Tibial nerve (tissue), 4 donors: ENCODE measurements at places on chromosomes 1 and 21.
A peak's percentile ranks its signal among the peaks of the same experiment; 100 is the strongest.

DNA sequence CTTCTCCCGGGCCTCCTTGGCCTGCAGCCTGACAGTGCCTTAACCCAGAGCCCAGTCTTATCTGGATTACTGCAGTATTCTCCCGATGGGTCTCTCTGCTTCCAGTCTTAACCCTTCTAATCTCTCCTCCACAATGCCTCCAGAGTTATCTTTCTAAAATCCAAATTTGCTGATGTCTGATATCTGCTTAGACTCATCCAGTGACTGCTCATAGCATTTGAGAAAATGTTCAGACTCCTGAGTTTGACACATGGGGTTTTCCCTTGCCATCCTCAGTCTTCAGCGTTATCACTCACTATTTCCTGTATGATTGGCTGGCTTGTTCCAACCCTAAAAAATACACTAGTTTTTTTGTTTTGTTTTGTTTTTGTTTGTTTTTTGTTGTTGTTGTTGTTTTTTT, 102.0 kb downstream of the FMN2 start:
- DNase-seq: no peak

- DNase-seq: no peak
These were observed 33.6 kb downstream of the USP25 start for GRCh38 chr21:15763359-15763758.

- no peak for DNase-seq
These were observed 466.5 kb downstream of the MATN1 start for GRCh38 chr1:30256911-30257310.

GRCh38 chr21:42032968-42033367, 22.8 kb upstream of the ZBTB21 start:
- no peak for DNase-seq

- peak; percentile 56 for DNase-seq
These were observed at the start of gene PTGS2 for GRCh38 chr1:186680245-186681061. PTGS2 (minus strand) TSS chr1:186680423; CDS start chr1:186680290, 133 bp downstream.

DNA sequence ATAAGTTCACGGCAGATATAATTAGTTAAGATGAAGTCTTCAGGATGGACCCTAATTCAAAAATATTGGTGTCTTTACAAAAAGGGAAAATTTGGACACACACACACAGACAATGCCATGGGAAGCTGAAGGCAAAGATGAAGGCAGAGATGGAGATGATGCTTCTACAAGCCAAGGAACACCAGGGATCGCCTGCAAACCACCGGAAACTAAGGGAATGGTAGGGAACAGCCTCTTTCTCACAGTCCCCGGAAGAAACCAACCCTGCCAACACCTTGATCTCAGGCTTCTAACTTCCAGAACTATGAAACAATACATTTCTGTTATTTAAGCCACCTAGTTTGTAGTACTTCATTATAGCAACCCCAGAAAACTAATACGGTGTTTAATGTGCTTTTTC, 15.1 kb upstream of the SERTAD4 start:
- DNase-seq: no peak

GRCh38 chr1:30329263-30329753, 394.1 kb downstream of the MATN1 start:
- no peak for DNase-seq

DNA sequence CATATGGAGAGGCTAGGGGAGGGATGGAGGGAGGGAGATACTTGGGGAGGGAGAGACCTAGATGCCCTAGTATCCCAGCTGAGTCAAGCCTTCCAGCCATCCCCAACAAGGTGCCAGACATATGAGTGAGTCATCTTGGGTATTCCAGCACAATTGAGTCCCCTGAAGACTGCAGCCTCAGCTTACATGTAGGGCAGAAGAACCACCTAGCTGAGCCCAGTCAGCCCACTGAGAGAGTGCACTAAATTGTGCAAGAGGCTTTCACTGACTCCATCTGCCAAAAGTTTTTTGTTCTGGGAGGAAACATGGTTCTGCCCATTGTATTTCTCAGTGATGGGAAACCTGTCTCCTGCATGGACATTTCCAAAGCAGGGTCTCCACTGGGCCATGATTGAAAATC, 76.4 kb downstream of the FOXD2 start:
- no peak for DNase-seq

DNA sequence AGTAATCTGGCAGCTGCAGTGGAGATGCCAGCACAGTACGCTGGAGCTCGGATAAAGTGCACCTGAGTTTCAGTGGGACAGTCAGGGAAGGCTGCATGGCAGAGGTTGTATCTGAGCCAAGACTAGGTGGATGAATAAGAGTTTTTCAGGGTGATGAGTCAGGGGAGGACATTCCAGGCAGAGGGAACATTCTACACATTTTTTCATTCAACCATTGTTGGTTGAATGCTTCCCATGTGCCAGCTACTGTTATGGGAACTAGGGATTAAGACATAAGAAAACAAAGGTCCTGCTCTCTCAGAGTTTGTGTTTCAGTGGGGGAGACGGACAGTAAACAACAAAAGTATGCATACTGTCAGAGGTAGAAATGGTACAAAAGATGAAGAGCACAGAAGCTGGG, 5.2 kb downstream of the LEPR start:
- no peak for DNase-seq

GRCh38 chr1:87410776-87411480, 82.2 kb downstream of the LMO4 start:
- no peak for DNase-seq

- peak; percentile 36 for DNase-seq
These were observed 58.2 kb downstream of the WLS start for GRCh38 chr1:68173936-68174737.

GRCh38 chr1:30914587-30914922, 6.0 kb upstream of the SDC3 start:
- DNase-seq: no peak

- no peak for DNase-seq
These were observed 3.5 kb downstream of the PPM1J start for GRCh38 chr1:112711670-112712069.

- DNase-seq: no peak
These were observed 30.9 kb downstream of the WNT3A start for GRCh38 chr1:228037401-228038386.

- no peak for DNase-seq
These were observed 44.8 kb downstream of the GPR161 start for GRCh38 chr1:168091720-168092550.

DNA sequence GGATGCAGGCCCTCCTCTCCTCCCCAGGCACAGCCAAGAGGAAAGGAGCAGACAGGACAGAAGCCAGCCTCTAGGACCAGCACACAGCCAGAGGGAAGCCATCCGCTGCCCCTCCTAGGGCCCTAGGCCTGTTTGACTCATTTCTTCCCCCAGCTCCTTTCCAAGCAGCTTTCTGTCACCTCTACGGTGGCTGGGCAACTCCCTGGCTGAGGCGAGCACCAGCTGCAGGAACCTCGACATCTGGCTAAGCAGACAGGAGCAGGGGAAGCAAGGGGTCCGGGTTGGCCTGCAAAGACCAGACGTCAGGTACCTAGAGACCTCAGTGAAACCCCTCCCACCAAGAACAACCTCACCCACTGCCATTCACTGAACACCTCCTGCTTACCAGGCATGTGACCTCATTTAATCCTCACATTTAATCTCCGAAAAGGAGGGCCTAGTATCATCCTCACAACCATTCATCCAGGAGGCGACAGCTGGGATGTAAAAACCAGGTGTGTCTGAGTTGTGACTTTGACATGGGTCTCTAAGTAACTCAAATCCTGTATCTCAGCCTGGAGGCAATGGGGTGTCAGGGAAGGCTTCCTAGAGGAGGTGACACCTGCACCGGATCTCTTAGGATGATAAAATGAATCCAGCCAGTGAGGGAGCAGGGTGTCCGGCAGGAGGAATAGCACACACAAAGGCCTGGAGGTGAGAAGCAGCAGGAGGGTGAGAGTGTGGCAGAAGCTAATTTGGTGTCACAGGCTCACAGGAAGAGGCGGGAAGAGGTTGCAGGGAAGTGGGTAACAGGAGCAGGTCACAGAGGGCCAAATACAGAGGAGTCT, 5.9 kb downstream of the LRP8 start:
- DNase-seq: no peak

DNA sequence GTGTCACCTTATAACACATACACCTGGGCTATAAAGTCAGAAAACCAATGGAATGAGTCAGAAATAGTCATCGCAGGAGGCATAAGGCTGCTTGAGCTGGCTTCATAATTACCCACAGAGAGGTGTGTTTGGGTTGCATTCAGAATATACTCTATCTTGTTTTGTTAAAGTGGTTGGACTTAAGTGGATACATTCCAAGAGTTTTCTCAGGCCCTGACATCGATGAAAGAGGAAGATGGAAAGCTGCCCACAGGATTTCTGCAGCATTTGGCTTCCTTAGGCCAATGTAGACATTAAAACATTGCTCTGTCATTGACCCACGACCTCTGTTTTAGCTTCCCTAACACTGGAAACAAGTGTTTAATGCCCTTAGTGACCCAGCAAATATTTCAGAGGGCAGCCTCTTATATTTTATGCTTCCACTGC, 18.6 kb upstream of the BCL10 start:
- no peak for DNase-seq

- peak; percentile 67 for DNase-seq
These were observed 146.0 kb downstream of the RERE start for GRCh38 chr1:8671306-8671917.

GRCh38 chr1:91166106-91166712, 144.4 kb upstream of the ZNF644 start:
- DNase-seq: peak; percentile 45

DNA sequence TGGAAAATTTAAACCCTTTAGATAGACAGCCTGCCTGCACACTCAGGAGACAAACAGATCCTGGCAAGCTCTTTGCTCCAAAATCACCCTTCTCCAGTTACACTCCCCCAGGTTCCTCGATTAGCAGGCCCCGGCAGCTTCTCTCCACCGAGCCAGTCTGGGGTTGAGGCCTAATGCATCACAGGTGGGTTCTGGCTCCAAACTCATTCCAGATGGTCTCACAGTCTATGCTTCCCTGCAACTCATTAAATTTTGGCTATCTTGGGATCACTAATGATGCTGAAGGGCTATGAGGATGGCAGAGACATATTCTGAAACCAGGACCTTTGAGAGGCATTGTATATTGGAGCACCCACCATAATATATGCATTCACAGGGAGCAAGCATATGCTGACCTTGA, 559.8 kb upstream of the USP24 start:
- no peak for DNase-seq

- DNase-seq: no peak
These were observed 121.1 kb downstream of the FOXD2 start for GRCh38 chr1:47558601-47559593.

GRCh38 chr21:46295996-46296752, 10.0 kb downstream of the YBEY start:
- peak; percentile 85 for DNase-seq

DNA sequence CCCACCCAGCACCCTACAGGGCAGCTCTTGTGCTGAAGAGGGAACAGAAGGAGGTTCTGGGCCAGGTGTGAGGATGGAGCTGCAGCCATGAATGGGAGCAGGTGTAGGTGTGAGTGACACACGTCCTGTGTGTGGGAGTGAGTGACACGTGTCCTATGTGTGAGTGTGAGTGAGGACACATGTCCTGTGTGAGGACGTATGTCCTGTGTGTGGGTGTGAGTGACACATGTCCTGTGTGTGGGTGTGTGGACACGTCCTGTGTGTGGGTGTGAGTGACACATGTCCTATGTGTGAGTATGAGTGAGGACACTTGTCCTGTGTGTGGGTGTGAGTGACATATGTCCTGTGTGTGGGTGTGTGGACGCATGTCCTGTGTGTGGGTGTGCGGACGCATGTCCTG, 26.4 kb downstream of the MEGF6 start:
- no peak for DNase-seq

- no peak for DNase-seq
These were observed 75.6 kb downstream of the TAS1R2 start for GRCh38 chr1:18783705-18784481.

GRCh38 chr1:247111259-247111699, 7.1 kb upstream of the ZNF669 start:
- DNase-seq: no peak

- DNase-seq: no peak
These were observed 16.4 kb downstream of the PKN2 start for GRCh38 chr1:88700425-88701013.
